ENCODE measurements at places on chromosomes 2 and 18.

DNA sequence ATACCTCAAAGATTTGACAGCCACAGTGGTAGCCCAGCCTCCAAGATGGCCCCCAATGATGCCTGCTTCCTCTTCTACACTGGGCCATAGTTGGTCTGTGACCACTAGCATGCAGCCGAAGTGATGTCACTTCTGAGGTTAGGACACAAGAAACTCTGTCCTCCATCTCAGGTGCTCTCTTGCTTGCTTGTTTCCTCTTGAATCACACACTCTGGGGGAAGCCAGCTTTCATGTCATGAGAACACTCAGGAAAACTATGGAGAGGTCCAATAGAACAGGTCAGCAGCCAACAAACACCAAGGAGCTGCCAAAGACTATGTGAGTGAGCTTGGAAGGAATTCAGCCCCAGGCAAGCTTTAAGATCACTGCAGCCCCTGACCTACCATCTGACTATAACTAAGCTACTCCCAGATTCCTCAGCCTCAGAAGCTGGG lies 3.3 kb upstream of the ADAM17 start:
- DNase-seq: peak; percentile 99

DNA sequence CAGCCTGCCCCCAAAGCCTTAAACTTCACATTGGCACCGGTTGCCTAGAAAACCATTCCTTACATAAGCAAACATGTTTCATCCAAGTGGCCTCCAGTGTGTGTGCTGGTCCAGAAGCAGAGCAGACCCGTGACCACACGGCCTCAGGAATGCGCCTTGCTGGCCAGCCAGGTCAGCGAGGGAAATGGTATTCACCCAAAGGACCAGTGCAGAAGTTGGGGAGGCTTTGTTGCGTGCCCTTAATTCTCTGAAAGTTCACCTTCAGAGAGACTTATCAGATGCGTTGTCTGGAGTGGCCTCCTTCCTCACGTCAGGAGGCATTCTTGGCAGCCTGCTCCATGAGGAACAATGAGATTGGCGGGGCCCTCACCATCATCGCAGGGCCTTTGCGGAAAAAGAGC lies 25.9 kb downstream of the NRP2 start:
- DNase-seq: no peak

- DNase-seq: no peak
Observed at GRCh38 chr2:138275292-138275690, 226.3 kb upstream of the SPOPL start.

DNA sequence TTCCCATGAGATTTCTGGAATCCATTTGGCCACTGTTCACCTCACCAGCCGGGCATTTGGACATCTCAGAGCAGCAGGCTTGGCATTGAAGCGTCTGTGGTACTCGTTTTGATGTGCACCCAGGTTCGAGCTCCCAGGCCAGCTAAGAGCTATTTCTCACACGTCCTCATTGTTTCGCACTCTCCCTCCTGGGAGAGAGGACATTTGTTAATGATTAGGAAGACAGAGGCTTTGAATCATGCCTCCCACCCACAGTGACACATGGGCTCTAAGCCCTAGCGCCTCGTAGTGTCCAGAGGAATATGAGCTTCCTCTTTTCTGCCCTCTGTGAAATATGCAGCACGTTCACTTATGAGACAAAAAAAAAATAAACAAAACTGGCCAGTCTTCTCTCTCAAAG lies 361.8 kb downstream of the RND3 start:
- DNase-seq: peak; percentile 76

GRCh38 chr2:135829378-135830135 lies 7.4 kb downstream of the LCT start:
- DNase-seq: no peak

GRCh38 chr2:121075641-121076497 lies 209.1 kb downstream of the TFCP2L1 start:
- DNase-seq: peak; percentile 4

DNA sequence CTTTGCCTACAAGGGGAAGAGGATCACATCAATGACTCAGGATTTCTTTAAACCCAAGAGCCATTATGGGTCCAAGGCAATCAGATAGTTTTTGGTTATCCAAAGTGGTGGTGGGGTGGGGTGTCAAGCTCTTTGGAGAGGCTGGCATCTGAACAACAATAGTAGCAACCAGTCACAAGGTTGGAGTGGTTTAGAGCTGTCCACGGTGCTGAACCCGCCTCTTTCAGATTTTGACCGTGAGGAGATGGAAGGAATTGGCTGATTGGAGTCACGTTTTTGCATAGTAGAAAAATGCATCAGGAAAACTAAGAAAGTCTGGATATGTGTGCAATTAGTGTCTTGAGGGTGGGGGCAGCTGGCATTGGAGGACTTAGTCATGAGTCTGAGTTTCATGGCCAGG lies 159.9 kb downstream of the LOXHD1 start:
- no peak for DNase-seq

GRCh38 chr2:25337276-25337675 lies 4.4 kb downstream of the DNMT3A start:
- DNase-seq: no peak

- peak; percentile 33 for DNase-seq
Observed at GRCh38 chr2:69200107-69200520, 186.9 kb downstream of the GFPT1 start.

- no peak for DNase-seq
Observed at GRCh38 chr2:139992078-139992477, 1211.9 kb upstream of the NXPH2 start.

Measured in HFFc6 (cell line).